ENCODE measurements at places on chromosomes 1 and 21. TPM values are rescaled to one million over a fixed set of nuclear protein-coding genes. Genes with fewer than 3 reads are reported as not detected.
A peak's percentile ranks its signal among the peaks of the same experiment; 100 is the strongest.

- H3K4me1 ChIP-seq: peaks cover 12% of the 10 kb centered on the region
- H3K4me3 ChIP-seq: no peak overlapping the region
- no peak for DNase-seq
Observed at GRCh38 chr1:38852780-38853179, 6.8 kb downstream of the RRAGC start.

DNA sequence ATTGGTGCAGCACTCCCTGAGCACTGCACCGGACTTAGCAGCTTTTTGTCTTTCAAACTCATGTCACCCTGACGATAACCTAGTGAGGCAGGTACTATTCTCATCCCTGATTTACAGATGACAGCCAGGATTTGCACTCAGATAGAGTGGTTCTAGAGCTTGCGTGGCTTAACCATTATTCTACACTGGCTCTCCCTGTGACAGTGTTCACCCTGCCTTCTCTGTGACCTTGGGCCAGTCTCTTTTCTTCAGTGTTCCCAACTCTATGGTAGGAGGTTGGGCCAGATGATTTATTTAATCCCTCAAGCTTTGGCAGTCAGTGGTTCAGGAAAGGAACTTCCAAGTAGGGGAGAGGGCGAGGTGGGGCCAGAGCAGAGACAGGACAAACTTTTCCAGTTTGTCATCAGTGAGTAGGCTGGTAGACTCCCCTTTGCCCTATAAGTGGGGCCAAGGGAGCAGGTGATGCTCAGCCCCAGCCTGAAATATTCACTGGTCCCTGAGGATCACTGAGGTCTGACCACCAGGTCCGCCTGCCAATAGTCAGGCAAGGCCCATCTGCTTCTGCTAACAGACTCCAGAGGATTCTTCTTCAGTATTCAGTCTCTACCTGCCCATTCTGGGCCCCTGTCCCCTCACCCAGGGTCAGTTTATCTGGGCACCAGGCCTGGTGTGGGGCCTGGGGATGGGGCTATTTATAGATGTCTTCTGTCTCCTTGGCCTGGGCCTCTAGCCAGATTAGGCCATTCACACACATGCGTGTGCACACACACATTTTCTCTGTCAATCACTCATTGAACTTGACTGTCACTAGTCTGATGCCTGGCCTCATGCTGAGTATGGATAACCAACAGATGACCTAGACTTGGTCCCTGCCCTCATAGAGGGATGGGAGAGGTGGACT, 8.8 kb upstream of the FABP3 start:
- no peaks in the 10 kb centered on the region for H3K36me3 ChIP-seq
- H3K4me3 ChIP-seq: no peak overlapping the region
- no peaks in the 10 kb centered on the region for H3K27me3 ChIP-seq
- DNase-seq: no peak
- H3K4me1 ChIP-seq: no peaks in the 10 kb centered on the region

- H3K27me3 ChIP-seq: no peaks in the 10 kb centered on the region
- no peak overlapping the region for H3K4me3 ChIP-seq
- H3K4me1 ChIP-seq: peaks cover 55% of the 10 kb centered on the region
- DNase-seq: no peak
- peak overlapping the region; percentile 59 for H3K27ac ChIP-seq
Observed at GRCh38 chr1:164667001-164667400, 108.0 kb downstream of the PBX1 start.

- no peak overlapping the region for H3K4me3 ChIP-seq
- no peak for DNase-seq
- no peaks in the 10 kb centered on the region for H3K27me3 ChIP-seq
- H3K36me3 ChIP-seq: no peaks in the 10 kb centered on the region
- no peak overlapping the region for H3K27ac ChIP-seq
Observed at GRCh38 chr21:28704746-28705145, 287.9 kb downstream of the LTN1 start.

DNA sequence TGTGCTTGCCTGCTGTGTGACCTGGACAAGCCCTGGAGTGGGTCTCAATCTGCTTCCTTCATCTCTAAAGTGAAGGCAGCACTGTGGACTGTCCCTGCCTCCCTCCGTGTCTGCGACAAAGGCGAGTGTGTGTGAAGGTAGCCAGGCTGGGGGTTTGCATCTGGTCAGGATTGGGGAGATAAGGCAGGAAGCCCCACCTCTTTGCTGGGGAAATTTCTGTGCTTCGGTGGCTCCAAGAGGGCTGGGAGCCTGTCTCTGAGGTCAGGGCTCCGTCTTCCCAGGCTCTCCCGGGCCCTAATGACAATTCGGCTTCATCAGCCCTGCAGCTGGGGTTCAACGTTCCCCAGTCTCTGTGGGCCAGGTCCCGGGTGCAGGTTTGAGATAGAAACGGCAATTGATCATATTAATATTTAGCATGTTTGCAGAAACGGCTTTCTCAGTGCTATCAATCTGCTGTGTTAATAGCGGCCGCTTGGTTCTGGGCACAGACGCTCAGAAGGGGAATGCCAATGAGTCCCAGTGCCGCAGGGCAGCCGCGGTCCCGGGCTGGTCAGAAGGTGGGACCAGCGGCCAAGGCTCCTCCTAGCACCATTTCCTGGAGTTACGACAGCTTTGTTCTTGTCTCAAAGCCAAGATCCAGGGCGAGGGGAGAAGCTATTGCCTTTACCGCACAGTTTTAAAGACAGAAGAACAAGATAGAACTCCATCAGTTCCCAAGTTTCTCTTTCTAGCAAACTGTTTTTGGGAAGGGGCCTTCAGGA, 105.7 kb downstream of the PRDM16 start:
- H3K27ac ChIP-seq: peak overlapping the region; percentile 48
- H3K4me3 ChIP-seq: no peak overlapping the region
- peaks cover 55% of the 10 kb centered on the region for H3K4me1 ChIP-seq
- DNase-seq: peak; percentile 84
- H3K36me3 ChIP-seq: no peaks in the 10 kb centered on the region
- H3K27me3 ChIP-seq: no peaks in the 10 kb centered on the region

- no peaks in the 10 kb centered on the region for H3K27me3 ChIP-seq
- no peaks in the 10 kb centered on the region for H3K36me3 ChIP-seq
- no peaks in the 10 kb centered on the region for H3K4me1 ChIP-seq
Observed at GRCh38 chr1:42931911-42932422, 26.7 kb downstream of the SLC2A1 start.

- no peaks in the 10 kb centered on the region for H3K27me3 ChIP-seq
- no peaks in the 10 kb centered on the region for H3K36me3 ChIP-seq
- H3K27ac ChIP-seq: no peak overlapping the region
Observed at GRCh38 chr1:60090655-60091054, 17.1 kb upstream of the C1orf87 start.

DNA sequence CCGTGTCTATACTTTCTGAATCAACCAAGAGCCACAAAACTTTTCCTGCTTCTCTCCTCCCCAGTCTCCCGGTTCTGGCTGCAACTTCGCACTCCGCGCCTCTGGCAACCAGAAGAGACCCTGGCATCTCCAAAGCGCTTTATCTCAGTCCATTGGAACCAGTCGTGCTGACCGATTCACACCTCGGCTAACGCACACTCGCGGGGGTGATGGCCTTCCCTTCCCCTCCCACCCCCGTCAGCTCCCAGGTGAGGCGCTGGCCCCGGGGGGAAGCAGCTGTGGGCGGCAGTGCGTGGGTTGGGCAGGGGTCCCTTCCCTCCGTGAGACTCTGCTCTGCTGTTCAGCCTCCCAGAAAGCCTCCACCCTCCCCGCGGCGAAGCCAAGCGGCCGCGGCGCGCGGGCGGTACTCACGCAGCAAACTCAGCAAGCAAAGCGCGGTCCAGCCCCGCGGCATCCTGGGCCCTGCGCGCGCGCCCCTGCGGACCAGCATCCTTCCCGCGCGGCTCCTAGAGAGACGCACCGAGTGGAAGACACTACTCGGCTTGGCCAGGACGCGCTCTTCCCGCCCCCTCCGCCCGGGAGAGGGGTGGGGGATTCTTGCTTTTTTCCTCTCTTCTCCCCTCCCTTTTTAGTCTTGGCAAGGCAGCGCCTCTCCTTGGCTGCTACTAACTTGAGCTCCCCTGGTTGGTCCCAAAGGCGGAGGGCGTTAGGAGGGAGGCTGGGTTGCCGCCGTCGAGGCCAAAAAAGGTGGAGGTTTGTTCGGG, at the start of gene CD34:
TSS of gene CD34 (minus strand) at position 535 of the 764 bp plus-strand sequence. CDS start at position 490, 45 bp downstream.
- no peak for DNase-seq
- H3K27ac ChIP-seq: no peak within 1 kb of the TSS
- H3K27me3 ChIP-seq: no peaks in the 10 kb centered on the region
- H3K36me3 ChIP-seq: no peaks in the 10 kb centered on the region

DNA sequence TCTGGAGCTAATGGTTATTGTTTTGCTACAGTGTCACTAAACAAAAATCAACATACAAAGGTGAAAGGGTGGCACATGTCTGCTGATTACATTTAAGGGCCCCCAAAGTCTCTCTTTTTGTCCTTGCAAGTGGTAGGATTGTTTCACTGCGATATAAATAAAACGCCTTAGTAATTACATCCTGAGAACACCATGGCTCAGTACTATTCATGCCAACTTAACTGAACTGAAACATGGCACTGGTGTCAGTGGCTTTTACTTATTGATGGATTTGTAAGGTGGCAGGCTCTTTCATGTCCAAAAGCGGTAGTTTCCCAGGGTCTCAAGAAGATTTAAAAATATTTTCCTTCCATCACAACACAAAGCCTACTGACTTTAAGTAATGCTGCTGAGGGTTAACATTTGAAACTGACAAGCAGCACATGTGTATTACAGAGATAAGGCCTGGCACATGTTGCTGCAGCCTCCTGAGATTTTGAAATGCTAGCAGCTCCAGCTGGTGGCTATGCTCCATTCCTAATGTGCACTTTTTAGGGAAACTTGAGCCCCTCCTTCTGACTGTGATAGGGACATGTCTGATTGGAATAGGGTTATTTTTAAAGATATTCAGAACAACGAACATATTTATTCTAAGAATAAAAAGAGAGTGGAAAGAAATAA, 86.8 kb downstream of the ATP1B1 start:
- no peaks in the 10 kb centered on the region for H3K36me3 ChIP-seq
- no peak for DNase-seq
- no peak overlapping the region for H3K4me3 ChIP-seq
- H3K4me1 ChIP-seq: no peaks in the 10 kb centered on the region

The VSIG8 gene
- total RNA-seq: not detected

The FMO4 gene
- 1.6 TPM for total RNA-seq

The OVAAL gene
- not detected for total RNA-seq

The PCAT6 gene
- 1.2 TPM for total RNA-seq

The HSD3B1 gene
- total RNA-seq: not detected

The SPOCD1 gene
- total RNA-seq: not detected

The PIGP gene
- 21.0 TPM for total RNA-seq

The SHCBP1L gene
- total RNA-seq: not detected

The TCP10L gene
- total RNA-seq: 0.46 TPM

The TGFB2 gene
- total RNA-seq: 16.6 TPM

The TNFRSF1B gene
- total RNA-seq: 2.9 TPM
